ENCODE measurements at places on chromosomes 7 and 10.

DNA sequence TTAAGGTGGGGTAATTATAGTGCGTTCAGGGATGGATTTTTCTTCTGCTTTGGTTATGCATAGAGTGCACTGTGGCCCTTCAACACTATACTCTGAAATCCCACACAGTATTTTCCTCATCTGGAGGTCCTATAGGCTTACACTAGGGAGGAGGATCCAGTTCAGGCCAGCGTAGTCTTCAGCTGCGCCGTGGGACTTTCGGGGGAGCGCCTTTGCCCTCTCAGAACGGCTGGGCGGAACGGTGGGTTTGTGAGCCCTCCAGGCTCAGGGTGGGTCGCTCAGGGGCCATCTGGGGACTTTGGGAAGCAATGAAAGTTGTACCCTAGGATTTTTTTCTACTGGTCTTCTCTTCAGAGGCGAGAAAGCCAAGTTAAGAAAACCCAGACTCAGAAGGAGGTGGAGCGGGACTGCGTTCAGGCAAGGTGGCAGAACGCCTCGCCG, 652 bp upstream of the VPS26A start:
- peak; percentile 78 for DNase-seq

- DNase-seq: no peak
Observed at GRCh38 chr7:93146472-93147141, 1.6 kb downstream of the SAMD9L start.

- peak; percentile 80 for DNase-seq
Observed at GRCh38 chr10:44857363-44858016, 53.6 kb upstream of the TMEM72 start.

GRCh38 chr10:78462176-78462575, 428.5 kb downstream of the RPS24 start:
- no peak for DNase-seq

DNA sequence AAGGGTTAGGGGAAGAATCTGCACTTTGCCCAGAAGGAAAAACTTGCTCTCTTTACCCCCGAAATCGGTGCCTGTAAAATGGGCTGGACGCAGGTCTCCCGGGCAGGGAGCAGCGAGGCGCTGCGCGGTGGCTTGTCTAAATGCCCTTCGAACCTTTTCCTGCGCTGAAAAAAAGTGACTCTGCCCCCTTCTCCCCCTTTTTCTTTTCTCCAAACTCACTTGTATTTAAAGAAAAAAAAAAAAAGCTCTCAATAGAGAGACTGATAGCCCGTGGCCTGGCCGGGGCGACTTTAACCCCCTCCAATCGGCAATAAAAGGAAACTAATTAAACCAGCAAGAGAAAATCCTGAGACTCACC, 286 bp downstream of the SP8 start:
- DNase-seq: peak; percentile 24

DNA sequence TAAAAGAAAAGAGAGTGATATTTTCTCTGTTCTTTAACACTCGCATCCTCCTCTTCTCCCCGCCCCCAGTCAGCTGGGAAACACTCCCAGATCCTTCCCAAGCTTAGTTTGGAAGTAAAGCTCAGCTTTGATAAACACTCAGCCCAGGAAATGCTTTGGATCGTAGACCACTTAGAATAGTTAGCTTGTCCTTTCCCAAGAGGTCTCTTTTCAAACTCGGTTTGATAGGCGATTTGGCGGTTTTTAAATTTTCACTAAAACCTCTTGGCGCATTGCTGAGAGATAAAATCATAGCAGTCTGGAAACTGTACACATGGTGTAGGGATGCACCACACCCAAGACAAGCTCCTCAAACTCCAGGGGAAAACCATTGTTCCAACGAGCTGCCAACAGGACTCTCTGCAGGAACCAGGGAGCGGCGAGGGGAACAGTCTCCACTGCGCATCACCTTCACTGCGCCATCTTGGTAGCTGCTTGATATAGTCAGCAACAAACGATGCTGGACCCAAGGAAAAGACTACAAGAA, 22.3 kb downstream of the SMURF1 start:
- no peak for DNase-seq

DNA sequence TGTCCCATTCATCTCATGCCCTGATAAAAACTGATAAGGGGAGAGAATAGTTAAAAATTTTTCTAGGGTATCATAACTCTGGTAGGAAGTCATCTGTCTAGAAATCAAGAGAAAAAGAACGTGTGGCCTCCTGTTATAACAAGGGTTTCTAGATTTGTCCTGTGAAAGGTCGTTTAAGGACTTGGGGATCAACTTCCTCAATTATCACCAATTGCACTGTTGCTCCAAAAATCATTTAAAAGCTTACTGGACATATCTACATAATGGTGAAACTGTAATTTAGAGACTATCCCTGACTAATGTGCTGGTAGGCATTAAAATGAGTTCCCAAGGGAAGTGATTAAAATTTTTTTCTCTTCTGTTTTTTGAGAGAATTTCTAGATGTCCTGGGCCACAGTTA, 58.2 kb downstream of the GPR141 start:
- no peak for DNase-seq

DNA sequence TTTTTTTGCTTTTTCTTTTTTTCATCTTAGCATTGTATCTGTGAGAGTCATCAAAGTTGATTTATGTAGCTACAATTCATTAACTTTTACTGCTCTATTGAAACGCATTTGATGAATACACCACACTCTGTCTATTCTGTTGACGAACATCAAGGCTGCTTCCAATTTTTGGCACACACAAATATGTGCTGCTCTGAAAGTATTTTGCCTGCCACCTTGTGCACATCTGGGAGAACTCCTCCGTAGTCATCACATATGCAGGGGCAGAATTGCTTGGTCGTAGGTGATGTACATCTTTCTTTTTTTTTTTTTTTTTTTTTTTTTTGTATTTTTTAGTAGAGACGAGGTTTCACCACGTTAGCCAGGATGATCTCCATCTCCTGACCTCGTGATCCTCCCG, 796.8 kb downstream of the KCNMA1 start:
- DNase-seq: no peak

- DNase-seq: no peak
Observed at GRCh38 chr7:147569116-147569913, 1021.3 kb upstream of the C7orf33 start.

GRCh38 chr7:94778711-94779459, 123.0 kb upstream of the SGCE start:
- no peak for DNase-seq

DNA sequence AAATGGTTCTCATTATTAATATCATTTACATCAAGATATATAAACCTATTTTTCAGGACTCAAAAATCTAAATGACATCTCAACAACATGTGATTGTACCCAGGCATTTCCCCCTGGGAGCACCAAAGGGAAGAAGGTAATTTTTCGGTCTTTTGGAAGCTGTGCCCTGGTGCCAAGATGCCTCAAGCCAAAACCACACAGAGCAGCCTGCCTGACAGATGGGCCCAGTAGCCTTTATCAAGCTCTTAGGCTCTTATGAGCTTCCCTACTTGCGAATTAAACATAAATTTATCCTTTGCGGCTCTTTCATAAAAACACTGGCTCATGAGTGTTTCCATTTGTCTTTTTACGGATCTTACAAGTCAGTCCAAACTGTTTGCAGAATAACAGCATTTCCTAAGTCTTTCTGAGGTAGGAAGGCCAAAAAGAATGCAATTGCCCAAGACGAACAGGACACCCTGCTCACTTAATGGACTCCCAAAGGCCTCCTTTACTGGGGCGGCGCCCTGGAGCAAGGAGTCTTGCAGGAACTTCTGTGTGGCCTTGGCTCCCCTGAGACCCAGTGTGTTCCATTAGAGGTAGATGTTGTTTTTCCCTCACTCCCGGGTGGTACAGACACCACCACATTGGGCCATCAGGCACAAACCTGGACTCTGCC, 4.1 kb upstream of the RASSF4 start:
- DNase-seq: no peak

GRCh38 chr7:507623-508300, 11.9 kb downstream of the PDGFA start:
- no peak for DNase-seq

DNA sequence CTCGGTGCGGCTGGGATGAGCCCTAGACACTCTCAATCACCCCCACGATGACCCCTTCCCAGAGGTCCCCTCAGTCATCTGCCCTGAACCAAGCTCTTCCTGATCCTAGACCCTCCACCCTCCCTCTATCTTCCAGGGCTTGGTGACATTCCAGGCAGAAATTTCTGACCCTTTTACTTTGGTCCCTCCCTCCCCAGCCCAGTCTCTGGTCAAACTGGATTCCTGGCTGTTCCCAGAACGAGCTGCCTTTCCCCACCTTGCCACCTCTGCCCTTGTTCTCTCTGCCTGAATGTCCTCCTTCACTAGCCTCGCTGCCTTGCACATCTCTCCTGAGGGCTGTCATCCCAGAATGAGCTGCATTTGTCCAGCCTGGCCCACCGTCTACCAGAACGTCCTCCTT, 1.3 kb upstream of the CLDN4 start:
- no peak for DNase-seq

- DNase-seq: no peak
Observed at GRCh38 chr7:39386718-39387117, 179.5 kb upstream of the YAE1 start.

- DNase-seq: no peak
Observed at GRCh38 chr10:65314253-65314652, 1611.6 kb upstream of the LRRTM3 start.

GRCh38 chr7:24728503-24729364, 28.5 kb downstream of the GSDME start:
- no peak for DNase-seq
